ENCODE measurements at places on chromosomes 6 and 20.

GRCh38 chr6:143896126-143896860 lies 32.0 kb downstream of the ZC2HC1B start:
- no peak for DNase-seq

DNA sequence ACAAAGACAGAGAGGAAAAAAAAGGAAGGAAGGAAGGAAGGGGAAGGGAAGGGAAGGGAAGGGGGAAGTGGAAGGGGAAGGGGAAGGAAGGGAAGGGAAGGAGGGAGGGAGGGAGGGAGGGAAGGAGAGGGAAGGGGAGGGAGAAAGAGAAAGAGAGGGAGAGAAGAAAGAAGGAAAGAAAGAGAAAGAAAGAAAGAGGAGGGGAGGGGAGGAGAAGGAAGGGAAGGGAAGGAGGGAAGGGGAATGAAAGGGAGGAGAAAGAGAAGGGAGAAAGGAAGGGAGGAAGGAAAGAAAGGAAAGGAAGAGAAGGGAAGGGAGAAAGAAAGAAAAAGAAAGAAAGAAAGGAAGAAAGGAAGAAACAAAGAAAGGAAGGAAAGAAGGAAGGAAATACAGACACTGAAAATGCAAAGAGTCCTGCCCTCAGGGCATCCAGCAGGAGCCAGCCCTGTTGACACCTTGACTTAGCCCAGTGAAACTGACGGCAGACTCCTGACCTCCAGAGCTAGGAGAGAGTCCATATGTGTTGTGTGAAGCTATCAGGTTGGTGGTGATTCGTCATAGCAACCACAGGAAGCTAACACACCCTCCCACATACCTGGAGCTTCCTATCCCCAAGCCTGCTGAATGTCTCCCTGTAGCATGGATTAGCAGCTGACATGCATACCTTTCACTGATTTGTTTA lies 58.7 kb upstream of the SULF2 start:
- no peak for DNase-seq

DNA sequence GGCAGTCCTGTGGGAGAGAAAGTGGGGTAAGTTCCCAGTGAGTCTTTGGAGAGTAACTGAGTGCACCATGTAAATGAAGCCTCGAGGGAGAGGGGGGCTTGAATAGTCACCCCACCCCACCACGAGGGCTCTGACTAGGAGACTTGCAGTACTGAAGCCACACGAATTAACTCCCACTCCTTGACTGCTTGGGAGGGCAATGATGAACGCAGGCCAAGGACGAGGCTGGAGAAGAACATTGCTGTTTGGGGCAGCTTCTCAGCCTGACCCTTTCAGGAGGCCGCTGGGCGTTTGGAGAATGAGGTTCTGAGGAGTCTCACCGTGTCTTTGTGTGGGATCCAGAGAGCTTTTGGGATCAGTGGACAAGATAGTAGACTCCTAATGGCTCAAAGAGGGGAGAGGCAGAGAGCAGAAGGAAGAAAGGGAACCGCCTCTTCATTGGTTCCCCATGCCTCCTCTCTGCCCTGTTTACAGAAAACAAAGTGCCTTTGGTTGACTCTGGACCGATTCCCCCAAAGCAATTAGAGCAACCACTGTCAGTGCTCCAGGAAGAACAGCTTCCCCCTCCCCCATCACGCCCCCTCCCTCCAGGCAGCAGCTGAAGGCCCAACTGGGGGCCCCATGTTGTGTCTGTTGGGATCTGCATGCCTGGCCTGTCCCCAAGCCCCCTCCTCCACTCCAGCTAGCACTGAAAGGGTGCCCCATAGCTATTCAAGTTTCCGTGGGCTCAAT lies 41.7 kb upstream of the CDKN1A start:
- DNase-seq = no peak

- no peak for DNase-seq
Observed at GRCh38 chr6:7868926-7869325, 41.7 kb downstream of the TXNDC5 start.

- no peak for DNase-seq
Observed at GRCh38 chr6:9140951-9141460, 705.7 kb upstream of the SLC35B3 start.

GRCh38 chr20:59350330-59351156 lies 50.1 kb downstream of the EDN3 start:
- no peak for DNase-seq

- no peak for DNase-seq
Observed at GRCh38 chr6:167157414-167157813, 366 bp downstream of the GPR31 start.

- no peak for DNase-seq
Observed at GRCh38 chr6:166192136-166192535, 24.5 kb upstream of the TBXT start.

DNA sequence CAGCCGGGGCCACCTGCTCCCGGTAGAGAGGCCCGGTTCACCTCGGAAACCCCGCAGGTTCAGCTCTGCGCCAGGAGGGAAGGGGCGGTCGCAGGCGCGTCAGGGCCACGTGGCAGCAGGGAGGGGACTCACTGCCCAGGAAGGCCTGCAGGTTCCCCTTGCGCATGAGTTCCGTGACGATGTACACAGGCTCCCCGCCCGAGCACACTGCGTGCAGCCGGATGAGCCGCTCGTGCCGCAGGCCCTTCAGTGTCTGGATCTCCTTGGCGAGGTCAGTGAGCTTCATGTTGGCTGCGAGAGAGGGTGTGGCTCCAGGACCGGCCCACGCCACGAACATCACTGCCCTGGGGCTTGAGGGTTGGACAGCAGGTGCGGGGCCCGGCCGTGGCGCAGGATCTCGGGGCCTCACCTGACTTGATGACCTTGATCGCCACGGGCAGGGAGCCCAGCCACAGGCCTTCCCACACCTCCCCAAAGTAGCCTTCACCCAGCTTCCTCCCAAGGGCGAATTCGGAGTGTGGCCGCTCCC lies 4.9 kb upstream of the PTK6 start:
- DNase-seq = no peak

GRCh38 chr6:95693108-95693507 lies 115.8 kb downstream of the MANEA start:
- no peak for DNase-seq

GRCh38 chr6:63685446-63686379 lies 50.1 kb downstream of the PHF3 start:
- no peak for DNase-seq

- no peak for DNase-seq
Observed at GRCh38 chr6:43989581-43990146, 137.6 kb downstream of the MRPL14 start.
